ENCODE measurements at places on chromosomes 12 and 14.

DNA sequence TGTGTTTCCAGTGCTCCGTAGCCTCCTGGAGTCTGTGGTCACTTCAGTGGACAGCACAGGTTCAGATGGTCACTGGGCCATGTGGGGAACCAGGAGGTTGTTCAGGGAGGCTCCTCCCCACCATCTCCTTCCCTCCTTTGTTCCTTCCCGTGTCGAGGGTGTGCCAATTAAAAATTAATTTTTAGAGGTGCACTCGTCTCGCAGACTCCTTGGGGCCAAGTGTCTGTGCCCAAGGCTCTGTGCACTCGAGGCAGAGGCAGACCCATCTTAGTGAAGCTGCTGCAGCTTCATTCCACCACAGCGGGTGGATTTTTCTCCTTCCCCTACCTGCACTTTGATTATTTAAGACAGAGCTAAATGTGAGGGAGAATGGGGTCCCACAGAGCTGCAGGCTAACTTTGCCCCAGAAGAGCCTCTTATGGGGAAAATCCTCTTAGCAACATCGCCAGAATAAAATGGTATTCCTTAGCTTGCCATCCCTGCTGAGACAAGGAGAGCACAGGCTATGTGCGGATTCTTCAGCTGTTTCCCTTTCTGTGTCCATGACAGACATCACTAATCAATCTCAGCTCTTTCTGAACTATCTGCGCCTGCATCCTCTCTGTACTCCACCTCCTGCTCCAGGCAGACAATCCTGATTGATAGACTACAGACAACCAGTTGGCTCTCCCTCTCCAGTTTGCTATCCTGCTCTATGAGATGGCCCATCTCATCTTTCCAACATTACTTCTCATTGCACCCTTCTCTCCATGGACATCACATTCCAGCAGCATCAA lies 159.5 kb downstream of the VRK1 start:
- DNase-seq: no peak

- DNase-seq: no peak
Observed at GRCh38 chr14:22084393-22085281, 411.0 kb upstream of the OR4E1 start.

- DNase-seq: no peak
Observed at GRCh38 chr12:105443802-105444652, 113.5 kb downstream of the C12orf75 start.

- DNase-seq: no peak
Observed at GRCh38 chr12:16407346-16407745, 59.9 kb downstream of the MGST1 start.

- no peak for DNase-seq
Observed at GRCh38 chr12:48340943-48341342, 9.8 kb downstream of the ZNF641 start.

DNA sequence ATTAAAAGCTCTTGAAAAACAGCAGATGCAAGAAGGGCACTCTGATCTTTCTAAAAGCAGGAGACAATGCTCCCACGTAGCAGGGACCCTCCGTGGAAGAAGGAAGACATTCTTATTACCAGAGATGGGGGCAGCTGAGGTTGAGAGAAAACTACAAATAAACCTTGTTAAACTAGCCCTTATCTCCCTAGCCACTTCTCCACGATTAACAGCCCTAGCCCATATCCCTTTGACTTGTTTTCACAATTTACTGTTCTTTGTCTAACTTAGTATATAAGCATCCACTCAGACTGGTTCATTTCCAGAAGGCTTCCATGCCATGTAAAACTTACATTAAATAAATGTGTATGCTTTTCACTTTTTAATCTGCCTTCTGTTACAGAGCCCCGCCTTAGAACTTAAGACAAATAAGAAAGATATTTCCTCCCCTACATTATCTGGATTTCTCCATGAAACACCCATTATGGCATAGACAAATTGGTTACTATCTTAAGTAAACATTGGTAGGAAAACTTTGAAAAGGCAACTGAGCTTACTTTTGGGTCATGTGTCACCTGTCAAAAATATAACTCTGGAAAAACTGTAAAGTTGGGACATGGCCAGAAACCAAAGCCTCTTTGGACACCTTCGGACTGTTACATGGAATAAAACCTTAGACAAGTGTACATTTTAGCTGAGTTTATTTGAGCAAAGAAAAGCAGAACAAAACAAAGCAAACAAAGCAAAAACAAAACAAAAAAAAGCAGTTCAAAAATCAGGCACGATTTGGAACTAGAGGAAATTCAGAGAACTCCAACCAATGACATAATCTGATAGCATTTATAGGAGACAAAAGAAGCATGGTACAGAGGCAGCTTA lies 4.9 kb upstream of the RNASE1 start:
- DNase-seq: no peak

- DNase-seq: no peak
Observed at GRCh38 chr12:6390084-6390799, 6.3 kb downstream of the LTBR start.

DNA sequence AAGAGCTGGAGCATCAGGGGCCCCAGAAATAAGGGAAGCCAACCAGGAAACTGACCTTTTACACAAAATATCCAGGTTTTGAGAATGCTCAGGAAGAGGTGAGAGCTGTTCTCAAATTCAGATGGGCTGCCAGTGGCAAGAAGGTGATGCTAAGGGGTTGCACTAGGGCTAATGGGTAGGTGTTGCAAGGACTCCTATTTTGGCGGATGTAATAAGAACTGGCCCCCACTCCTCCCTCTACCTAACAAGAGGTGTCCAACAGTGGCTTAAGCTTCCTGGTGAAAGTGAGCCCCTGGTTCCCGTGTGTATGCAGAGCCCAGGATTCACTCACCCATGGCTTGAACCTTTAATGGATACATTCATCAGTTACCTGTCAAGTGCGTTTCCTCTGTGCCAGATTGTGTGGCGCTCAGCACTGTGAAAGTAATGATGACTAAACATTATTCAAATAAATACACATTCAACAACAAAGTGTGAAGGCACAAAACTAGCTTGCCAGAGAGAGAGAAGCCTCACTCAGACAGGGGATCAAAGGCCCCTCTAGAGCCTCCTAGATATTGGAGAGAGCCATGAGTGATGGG lies 705 bp upstream of the CHGA start:
- DNase-seq: no peak

GRCh38 chr12:71183846-71184245 lies 26.0 kb upstream of the TSPAN8 start:
- no peak for DNase-seq

GRCh38 chr12:47082796-47083621 lies 3.2 kb upstream of the AMIGO2 start:
- no peak for DNase-seq

DNA sequence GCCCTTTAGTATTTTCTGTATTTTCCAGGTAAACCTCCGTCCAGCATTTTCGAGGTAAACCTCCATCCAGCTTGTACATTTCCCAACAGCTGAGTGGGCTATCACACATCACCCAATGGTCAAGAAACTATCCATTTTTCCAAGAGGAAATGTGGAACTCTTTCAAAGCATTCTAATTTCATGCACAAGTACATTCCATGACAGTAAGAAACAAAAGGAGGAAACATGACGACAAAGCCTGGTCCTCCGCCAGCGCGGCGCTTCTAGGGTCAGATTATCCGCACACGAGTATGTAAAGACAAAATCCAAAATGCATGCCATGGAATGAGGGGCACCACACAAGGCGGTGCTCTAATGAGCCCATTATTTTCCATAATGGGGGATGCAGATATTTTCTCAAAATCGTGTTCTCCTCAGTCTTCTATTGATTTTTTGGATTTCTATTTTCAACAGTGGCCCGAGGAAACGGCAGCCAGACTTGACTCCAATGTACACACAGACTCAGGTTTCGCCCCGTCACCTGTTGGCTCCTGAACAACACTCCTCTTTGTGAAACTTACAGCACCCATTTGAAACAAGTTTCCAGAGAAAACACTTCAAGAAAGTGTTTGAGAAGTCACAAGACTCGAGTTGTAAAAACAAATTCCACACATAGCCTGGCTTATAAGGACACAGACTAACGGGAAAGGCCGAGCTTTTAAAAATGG lies 107.4 kb downstream of the PRICKLE1 start:
- DNase-seq: no peak

DNA sequence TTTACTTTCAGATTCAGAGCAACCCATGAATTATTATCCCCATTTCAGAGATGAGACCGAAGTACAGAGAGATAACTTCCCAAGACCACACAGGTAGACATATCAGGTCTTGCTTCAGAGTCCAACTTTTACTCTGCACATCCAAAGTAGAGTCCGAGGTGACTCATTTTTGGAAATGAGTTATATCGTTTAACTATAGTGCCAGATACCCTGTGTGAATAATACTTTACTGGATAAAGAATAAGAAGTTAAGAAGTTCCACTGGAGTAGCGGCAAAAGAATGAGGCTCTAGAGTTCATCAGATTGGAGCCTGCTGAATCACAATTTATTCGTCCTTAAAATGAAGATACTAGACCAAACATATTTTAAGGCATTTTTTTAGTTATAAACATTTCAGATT lies 124.7 kb downstream of the EPS8 start:
- DNase-seq: no peak

GRCh38 chr14:95679998-95680735 lies 6.1 kb upstream of the TCL1B start:
- DNase-seq: no peak

GRCh38 chr12:56644654-56645053 lies 1.1 kb downstream of the ATP5F1B start:
- DNase-seq: no peak

DNA sequence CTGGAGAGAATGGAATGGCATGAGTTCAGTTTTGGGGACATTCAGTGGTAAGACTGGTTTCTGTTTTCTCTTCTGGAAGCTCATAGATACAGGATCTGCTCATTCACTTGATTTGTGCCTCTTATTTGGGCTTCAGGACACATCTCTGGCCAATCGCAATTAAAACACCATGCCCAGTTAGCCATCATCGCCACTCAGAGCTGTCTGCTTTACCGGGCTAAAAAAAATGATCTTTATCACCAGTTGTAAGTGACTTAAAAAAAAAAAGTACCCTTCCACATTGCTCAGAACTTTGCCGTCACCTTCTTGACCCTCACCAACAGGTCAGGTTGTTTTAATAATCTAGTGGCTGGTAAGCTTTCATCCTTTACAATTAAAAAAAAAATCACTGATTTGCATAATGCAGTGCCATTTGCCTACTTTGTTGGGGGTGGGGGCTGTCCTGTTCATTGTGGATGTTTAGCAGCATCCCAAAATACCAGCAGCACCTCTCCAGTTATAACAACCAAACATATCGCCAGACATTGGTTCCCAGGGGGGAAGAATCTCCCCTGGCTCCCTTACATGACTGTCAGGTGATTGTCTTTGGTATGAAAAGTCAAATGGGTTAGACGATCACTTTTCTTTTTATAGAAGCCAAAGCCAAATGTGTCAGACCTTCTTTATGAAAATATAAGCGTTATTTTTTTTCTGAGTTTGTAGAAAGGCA lies 150.1 kb downstream of the PRKCH start:
- DNase-seq: no peak

GRCh38 chr12:123227581-123228258 lies 5.2 kb downstream of the MPHOSPH9 start:
- DNase-seq: no peak

DNA sequence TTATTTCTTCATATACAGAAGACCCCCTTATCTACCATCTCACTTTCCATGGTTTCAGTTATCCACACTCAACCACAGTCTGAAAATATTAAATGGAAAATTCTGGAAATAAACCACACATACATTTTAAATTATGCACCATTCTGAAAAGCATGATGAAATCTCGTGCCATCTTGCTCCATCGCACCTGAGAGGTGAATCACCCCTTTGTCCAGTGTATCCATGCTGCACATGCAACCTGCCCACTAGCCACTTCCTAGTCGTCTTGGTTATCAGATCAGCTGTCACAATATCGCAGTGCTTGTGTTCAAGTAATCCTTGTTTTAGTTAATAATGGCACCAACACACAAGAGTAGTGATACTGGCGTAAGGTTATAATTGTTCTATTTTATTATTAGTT lies 145.7 kb downstream of the C12orf42 start:
- DNase-seq: no peak

DNA sequence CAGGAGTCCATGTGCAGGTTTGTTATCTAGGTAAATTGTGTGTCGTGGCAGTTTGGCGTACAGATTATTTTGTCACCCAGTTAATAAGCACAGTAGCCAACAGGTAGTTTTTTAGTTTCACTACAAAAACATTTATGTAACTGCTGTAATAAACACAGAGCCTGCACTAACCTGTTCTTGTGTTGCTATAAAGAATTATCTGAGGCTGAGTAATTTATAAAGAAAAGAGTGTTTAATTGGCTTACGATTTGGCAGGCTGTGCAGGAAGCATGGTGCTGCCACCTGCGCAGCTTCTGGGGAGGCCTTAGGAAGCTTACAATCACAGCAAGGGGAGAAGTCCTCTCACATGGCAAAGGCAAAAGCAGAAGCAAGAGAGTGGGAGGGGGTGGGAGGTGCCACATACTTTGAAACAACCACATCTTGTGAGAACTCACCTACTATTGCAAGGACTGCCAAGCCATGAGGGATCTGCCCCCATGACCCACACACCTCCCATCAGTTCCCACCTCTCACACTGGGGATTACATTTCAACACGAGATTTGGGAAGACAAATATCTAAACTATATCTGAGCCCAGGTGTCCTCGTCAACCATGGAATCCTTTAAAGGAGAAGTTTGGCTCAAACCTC lies 266.4 kb upstream of the GRIP1 start:
- DNase-seq: no peak

GRCh38 chr14:22168092-22168955 lies 420.7 kb downstream of the DAD1 start:
- no peak for DNase-seq

DNA sequence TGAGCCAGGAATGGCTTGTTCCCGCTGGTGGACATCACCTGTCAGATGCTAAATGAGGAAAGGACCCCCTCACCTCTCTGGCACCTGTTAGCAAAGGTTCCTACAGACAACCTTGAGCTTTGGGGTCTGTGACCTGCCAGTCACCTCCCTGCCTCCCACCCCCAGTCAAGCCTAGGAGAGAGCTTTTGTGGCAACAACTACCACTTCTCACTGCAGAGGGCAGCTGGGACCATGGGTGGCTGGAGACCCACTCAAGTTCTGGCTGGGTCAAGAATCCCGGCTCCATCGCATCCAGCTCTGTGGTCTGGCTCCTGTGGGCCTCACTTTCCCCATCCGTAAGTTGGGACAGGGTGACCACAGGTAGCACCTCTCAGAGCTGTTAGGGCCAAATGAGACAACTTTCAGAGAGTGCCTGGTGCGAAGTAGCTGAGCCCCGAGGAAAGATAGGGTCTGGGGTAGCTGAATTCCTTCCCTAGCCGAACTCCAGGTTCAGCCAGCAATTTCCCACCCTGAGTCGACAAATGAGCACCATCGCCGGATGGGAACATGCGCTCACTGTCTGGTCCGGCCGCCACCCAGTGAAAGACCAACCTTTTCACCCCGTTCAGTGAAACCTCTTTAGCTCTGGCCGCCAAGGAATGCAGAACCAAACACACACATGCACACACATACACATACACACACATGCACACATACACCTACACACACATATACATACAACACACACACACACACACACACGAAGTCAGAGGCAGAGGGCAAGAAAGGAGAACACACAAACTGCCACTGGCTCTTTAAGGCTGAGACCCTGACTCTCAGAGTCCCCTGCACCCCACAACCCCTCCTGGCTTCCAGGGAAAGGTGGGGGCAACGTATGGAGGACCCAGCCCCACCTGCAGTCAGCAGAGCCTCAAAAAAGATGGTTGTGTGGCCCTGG lies 1.9 kb downstream of the TMEM119 start:
- no peak for DNase-seq

Data from anterior cingulate cortex (tissue), 58 donors.